Fibroblast of mammary gland (primary cell): ENCODE measurements at places on chromosomes 1 and 21.

DNA sequence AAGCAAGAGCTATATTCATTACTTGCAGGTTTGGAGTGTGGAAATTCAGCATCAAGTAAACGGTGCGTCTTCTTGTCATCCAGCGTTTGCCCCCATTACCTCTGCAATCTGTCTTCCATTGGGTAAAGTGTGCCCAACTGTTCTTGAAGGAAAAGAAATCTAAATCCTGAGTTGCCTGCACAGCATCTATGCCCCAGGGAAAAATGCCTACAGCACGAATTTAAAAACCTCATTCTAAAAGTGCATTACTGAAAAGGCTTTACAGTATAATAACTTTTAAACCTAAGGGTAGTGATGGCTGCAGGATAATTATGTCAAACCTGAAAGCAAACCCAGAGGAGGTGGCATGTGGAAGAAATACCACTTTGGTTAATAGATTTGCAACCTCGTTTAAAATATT, 37.2 kb downstream of the KCNK1 start:
- no peak for DNase-seq

GRCh38 chr21:22363504-22363903, 1365.3 kb downstream of the NCAM2 start:
- DNase-seq: no peak

GRCh38 chr1:29875557-29876028, 639.3 kb downstream of the PTPRU start:
- no peak for DNase-seq

DNA sequence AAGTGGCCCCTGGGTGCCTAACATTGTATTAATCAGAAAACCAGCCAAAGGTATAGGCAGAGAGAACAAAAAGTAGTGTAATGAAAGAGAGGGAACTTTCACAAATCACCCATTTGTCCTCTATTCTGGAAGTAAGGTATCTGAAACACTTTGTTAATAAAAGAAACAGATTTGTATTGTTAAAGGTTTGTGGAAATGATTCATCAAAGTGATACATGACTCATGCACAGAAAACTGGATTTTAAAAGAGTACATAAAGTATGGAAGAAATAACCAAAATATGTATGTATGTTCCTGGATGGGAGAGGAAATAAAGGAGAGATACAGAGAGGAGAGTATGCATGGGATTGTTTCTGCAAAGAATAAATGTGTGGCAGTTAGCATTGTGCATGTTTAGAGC, 126.8 kb downstream of the RGS21 start:
- peak; percentile 36 for DNase-seq

DNA sequence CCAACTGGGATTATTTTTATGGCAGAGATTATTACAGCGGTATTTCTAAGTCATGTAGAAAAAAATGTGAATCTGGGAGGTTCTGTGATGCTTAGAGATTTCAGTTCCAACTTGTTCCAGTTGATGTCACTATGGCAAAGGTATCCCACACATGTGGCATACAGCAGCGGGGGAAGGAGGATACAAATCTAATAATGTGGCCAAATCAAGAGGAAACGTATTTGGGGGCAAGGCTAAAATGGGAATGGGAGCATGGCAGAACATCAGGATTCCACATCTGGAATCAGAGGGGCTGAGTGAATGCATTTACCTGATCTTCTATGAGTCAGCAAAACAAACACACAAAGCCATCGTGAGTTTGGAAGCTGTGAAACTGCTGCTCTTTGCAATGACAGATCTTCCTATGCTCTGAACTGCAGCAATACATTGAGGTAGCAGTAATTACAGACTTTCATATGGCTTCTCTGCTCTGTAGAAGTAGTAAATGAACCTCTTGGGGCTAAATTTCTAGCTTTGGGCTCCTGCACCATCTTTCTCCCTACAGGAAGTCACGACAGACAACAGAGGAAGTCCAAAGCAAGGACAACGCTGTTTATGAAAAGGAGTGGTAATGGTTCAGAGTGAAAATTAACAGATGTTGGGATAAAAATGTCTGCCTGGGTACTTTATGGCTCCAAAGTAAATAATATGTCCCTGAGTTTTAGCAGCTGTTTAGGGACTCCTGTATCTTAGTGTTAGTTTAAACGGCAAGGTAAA, 55.5 kb downstream of the GABPA start:
- DNase-seq: peak; percentile 38

DNA sequence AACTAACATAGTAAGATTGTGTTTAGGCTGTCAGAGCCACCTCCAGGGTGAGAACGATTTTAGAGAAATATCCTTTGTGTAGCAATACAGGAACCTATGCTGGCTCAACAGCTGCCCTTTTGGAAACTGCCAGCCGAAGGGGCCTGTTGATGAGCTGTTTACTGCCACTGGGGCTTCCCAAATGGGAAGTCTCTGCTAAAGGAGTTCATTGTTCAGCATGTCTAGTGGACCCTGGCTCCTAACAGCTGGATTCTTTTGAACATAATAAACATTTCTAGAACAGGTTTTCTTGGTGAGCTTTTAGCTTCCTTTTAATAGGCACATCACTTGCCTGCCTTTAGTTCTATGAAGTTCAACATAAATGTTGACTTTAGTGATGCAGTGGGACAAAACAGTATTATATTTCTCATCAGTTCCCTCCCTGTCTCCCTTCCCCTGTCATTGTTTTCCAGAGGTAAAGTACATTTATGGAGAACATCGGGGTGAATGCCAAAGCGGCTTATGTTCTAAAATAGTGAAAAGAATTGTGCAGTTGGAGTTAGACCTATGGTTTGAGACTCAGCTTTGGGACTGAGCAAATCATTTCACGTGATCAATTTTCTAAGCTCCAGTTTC, 57.4 kb downstream of the UCK2 start:
- DNase-seq: no peak

DNA sequence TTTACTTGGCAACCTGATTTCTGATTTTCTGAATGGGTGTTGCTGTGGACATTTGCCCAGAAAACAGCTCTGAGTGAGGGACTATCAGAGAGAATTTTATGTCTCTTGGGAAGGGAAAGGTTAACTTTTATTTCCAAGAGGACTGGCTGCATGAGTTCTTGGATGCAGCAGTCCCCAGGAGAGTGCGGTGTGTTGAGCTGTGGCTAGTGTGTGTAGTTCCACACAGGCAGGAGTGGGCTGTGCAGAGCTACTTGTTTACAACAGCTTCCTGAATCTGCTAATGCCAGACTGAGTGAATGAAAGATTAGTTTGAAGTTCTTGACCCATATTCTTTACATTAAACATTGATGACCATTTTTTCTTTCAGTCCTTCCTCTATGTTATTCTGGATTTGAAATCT, 41.0 kb upstream of the APOBEC4 start:
- peak; percentile 29 for DNase-seq

GRCh38 chr1:216705676-216706075, 17.6 kb downstream of the ESRRG start:
- no peak for DNase-seq

GRCh38 chr1:115893545-115893944, 52.6 kb upstream of the NHLH2 start:
- DNase-seq: no peak

- no peak for DNase-seq
Measured at GRCh38 chr1:209720326-209720725, 15.7 kb downstream of the HSD11B1 start.

GRCh38 chr1:6345009-6345408, 48.6 kb downstream of the ACOT7 start:
- no peak for DNase-seq

DNA sequence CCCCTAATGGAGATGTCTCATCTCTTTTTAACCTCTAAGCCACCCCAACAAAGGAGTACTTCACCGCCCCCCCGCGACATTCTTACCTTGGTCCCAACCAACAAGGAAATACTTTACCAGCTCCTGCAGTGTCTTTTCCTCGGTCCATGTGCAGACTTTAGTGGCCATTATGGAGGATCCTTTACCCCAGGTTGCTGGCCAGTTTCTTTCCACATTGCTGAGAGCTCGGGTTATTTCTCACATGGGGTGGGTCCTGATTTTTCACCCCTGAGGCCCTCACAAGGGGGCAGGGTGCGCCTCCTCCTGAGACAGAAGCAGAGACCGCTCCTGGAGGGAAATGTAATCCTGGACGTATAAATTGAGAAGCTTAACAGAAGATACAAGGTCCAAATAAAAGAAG, 3.0 kb upstream of the AADACL3 start:
- no peak for DNase-seq

DNA sequence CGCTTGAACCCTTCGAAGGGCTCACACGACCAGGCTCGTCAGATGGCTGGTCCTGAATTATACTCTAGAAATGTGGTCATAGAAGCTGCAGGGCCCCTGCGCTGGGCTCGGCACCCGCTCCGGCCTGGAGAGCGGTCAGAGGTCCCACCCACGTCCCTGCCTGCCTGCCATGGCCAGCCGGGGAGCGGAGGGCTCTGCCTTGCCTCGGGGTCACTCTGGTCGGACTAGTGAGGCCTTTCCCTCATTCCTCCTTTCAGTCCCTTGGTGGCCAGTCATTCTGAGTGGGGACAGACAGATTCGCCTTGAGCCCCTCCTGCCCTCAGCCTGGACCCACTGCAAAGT, 529 bp upstream of the MARCKSL1 start:
- DNase-seq: no peak

DNA sequence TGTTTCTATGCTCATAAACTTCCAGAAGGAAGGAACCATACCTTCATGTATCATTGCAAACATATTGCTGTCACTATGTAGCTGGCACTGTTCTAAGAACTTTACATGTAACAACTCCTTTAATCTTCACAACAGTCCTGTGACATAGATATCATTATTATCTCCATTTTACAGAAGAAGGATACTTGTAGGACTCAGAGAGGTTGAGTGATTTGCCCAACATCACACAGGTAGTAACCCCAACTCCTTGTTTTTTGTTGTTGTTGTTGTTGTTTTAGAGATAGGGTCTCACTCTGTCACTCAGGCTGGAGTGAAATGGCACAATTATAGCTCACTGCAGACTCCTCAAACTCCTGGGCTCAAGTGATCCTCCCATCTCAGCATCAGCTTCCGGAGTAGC, 7.6 kb upstream of the TRIT1 start:
- no peak for DNase-seq

GRCh38 chr1:48469616-48470480, 2.2 kb downstream of the SPATA6 start:
- peak; percentile 85 for DNase-seq

GRCh38 chr1:234731569-234732085, 121.6 kb upstream of the IRF2BP2 start:
- no peak for DNase-seq

DNA sequence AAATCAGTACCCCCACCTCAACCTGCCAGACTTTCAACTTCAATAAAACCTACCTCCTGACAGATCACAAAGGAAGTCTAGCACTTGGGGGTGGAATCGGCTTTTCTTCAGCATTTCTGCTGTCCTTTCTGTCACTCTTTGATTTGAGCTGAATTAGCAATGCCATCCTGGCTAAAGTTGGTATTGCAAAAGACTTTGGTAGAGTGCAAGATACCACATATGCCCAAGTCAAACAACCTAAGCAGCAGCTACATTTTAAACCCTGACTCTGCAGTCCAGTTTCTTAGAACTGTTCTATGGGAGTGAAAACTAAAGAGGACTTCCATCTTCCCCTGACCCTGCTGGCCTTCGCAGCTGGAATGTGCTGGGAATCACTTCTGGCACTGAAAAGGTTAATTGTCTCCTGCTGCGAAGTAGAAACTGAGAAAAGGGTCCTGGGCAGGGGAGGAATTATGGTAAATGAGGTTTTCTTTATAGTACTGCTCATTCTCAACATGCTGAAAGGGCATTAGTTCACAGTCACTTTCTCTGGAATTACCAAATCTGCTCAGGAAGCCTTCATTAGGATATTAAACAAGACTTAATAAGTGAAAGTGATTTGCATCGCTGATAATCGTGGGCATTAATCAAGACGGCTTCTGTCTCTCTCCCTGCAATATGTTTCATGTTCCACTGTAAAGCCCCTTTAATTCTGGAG, 126.2 kb upstream of the SMYD2 start:
- DNase-seq: no peak

GRCh38 chr1:28915031-28915895, 894 bp downstream of the EPB41 start:
- no peak for DNase-seq

DNA sequence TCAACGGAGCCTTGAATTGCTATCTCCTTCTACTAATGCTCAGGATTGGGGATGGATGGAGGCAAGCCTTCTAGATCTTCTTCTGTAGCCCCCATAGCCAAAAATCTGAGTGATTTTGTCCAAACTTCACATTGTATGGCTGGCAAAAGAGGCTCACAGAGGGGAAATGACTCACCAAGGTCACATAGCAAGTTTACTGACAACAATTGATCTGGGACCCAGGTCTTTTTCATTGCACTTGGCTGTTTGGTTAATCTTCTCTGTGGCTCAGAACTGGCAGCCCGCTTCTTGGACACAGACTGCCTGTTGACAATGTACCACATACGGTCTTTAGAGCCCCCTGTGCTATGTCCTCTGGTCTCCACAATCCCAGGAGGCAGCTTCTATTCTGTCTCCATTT, 3.0 kb upstream of the LACTBL1 start:
- peak; percentile 30 for DNase-seq

DNA sequence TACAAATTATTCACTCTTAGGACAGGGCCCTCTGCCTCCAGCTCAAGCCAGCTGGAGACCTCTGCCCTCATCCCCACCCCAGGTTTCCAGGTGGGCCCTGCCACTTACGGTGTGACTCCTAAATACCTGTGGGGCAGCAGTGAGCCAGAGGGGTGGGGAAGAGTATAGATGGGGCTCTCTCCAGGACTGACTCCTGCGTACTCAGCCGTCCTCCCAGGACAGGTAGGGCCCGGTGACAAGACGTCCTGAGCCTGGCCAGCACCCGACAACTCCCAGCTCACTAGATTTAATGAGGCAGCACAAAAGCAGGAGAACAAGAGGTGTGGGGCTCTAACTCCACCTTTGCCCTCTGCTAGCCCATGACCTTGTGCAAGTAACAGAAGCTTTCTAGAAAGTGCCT, 16.8 kb downstream of the GNG12 start:
- DNase-seq: no peak

- peak; percentile 42 for DNase-seq
Measured at GRCh38 chr1:21659099-21659923, 9.8 kb downstream of the RAP1GAP start.

- DNase-seq: peak; percentile 28
Measured at GRCh38 chr1:233704170-233704897, 90.4 kb downstream of the KCNK1 start.

- peak; percentile 75 for DNase-seq
Measured at GRCh38 chr1:222334026-222334680, 213.8 kb downstream of the HHIPL2 start.
